Sigmoid colon (tissue), 7 donors: ENCODE measurements at places on chromosomes 7 and 10.
A peak's percentile ranks its signal among the peaks of the same experiment; 100 is the strongest.

DNA sequence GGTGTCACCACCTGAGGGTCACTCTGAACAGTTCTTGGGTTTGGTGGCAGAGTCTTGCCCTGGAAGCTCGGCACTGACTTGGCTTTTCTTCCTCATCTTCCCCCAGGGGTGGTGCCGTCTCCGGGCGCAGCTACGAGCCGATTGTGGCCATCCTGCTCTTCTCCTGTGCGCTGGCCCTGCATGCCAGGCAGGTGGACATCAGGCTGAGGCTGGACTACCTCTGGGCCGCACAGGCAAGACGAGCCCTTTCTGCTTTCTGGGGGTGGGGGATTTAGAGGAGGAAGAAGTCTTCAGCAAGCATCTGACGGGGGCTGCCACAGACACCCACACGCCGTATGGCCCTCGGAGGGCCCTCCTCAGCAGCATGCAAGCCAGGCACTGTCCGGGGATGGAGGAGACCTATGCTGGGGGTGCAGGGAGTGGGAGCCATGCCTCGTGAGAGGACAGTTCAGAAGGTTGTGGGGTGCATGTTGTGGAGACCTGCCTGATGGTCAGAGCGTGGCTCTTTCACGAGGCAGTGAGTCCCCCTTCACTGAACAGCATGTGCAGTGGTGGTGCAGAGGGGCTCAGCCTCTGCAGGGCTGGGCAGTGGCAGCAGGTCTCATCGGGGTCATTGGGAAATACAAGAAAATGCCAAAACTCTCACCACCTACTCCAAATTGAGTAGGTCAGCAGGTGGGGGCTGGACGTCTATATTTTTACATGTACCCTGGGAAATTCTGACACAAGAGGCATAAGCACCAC lies 112.4 kb downstream of the ADCY1 start:
- no peak overlapping the region for H3K4me3 ChIP-seq
- DNase-seq = no peak
- H3K36me3 ChIP-seq = no peaks in the 10 kb centered on the region
- no peak overlapping the region for H3K27ac ChIP-seq
- H3K4me1 ChIP-seq = no peaks in the 10 kb centered on the region

GRCh38 chr10:123761666-123762230 lies 95.6 kb downstream of the GPR26 start:
- H3K4me1 ChIP-seq = peaks cover 7% of the 10 kb centered on the region
- H3K4me3 ChIP-seq = no peak overlapping the region
- peaks cover 8% of the 10 kb centered on the region for H3K36me3 ChIP-seq

DNA sequence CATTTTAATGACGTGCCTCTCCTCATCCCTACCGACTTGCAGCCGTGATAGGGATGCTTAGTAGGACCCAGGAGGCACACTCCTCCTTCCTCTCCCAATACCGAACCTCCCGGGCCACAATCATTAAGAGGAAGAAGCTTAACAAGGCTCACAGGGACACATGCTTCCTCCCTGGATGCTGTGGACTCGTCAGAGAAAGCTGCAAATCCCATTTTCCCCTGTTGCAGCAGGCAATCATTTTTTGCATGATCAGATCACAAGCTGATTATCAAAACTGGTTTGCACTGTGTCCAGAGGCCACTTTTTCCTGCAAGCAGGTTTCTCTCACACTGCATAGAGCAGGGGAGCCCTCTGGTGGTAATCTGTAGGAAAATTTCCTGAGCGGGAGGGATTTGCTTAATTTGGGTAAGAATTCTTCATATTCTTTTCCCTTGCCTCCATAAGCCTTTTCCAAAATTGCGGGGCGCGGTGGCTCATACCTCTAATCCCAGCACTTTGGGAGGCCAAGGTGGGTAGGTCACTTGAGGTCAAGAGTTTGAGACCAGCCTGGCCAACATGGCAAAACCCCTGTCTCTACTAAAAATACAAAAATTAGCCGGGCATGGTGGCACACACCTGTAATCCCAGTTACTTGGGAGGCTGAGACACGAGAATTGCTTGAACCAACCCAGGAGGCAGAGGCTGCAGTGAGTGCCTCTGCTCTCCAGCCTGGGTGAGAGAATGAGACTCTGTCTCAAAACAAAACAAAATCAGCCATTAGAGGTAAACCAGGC lies 16.1 kb upstream of the LAMB4 start:
- peak; percentile 78 for DNase-seq
- no peak overlapping the region for H3K4me3 ChIP-seq
- H3K27me3 ChIP-seq = no peaks in the 10 kb centered on the region
- H3K36me3 ChIP-seq = no peaks in the 10 kb centered on the region

DNA sequence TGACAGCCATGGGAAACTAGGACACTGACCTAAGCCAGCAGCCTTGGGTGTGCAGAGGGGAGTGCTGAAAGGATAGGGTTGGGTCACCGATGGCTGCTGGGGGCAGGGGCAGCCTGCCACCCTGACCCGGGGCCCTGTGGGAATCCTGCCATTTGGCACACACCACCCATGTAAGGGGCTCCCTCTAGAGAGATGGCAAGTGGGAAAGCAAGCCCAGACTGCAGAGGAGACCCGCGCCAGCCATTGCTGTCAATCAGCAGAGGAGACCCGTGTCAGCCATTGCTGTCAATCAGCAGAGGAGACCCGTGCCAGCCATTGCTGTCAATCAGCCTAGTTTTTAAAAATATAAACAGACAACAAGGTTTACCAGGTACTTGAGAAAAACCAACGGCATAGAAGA lies 27.4 kb upstream of the PRKAG2 start:
- no peak for DNase-seq
- H3K36me3 ChIP-seq = no peaks in the 10 kb centered on the region
- no peak overlapping the region for H3K27ac ChIP-seq
- H3K4me3 ChIP-seq = no peak overlapping the region
- H3K4me1 ChIP-seq = no peaks in the 10 kb centered on the region
